Amygdala (tissue), 56 donors: ENCODE measurements at places on chromosomes 12 and 14.
A peak's percentile ranks its signal among the peaks of the same experiment; 100 is the strongest.

DNA sequence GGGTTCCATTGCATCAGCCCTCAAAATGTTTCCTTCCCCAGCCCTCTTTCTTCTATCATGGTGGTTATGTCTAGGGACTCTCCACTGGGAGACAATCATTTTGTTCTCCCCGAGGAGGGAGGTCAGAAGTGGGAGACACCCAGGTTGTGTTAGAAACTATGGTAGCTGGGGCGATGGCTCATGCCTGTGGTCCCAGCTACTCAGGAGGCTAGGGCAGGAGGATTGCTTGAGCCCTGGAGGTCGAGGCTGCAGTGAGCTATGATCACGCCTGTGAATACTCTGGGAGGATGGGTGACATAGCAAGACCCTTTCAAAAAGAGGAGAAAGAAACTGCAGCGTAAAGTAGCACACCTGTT is 13.0 kb upstream of the LRRC23 start:
- DNase-seq = no peak

DNA sequence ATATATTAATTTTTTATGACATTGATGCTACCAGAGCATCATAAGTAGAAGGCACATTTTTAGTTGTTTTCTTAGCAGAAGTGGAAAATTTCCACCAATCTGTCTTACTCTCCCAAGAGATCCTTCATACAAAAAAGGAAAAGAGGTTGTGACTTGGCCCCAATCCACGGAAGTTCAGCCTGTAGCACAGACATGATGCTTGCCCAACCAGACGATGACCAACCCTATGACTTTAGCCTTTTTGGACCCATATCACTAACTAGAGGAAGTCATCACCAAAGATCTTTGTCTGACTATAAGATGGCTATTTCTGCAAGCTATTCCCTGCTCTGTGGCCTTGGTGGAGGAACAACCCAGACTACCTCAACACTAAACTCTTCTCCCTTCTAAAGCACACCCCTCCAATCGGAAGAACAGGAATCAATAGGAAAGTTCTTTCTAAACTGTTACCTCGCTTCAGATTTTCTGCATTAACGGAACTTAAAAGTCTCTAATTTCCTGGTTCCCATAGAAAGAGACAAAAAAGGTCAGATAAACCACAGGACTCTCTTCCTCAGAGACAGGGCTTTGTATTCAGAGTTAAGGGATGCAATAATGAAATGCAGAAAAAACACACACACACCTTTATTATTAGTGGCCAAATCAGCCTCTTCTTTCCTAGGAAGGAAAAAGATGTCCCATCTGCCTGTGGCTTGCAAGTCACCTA is 4.1 kb upstream of the RHOJ start:
- DNase-seq = no peak

DNA sequence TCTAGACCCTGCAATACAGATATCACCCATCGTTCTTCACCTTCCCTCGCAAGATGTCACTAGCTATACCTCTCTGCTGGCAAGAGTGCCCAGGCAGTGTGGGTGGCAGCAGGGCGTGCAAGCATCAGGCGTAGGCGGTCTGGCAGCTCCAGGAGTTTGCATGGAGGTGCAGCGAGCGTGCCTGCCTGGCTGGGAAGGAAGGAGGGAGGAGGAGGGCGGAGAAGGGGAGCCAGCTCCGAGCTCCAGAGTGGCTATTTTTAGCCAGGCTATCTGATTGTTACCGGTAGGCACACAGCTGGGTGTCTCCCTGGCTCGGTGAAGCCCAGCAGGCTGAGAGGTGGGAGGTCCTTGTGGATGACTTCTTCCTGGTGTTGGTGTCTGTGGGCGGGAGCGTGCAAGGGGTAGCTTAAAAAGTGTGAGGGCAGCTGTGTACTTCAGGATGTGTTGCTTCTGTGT is 6.2 kb downstream of the FOXJ2 start:
- DNase-seq = peak; percentile 10

DNA sequence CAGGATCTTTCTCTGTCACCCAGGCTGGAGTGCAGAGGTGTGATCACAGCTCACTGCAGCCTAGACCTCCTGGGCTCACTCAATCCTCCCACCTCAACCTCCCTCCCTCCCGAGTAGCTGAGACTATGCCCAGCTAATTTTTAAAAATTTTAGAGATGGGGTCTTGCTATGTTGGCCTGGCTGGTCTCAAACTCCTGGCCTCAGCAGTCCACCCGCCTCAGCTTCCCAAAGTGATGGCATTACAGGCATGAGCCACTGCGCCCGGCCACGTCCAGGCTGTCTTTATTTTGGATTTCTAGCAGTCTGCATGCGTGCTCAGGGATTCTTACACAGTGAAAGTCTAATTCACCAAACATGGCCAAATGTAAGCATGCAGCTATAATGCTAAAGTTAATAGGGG is 17.8 kb downstream of the SLC8B1 start:
- DNase-seq = no peak

DNA sequence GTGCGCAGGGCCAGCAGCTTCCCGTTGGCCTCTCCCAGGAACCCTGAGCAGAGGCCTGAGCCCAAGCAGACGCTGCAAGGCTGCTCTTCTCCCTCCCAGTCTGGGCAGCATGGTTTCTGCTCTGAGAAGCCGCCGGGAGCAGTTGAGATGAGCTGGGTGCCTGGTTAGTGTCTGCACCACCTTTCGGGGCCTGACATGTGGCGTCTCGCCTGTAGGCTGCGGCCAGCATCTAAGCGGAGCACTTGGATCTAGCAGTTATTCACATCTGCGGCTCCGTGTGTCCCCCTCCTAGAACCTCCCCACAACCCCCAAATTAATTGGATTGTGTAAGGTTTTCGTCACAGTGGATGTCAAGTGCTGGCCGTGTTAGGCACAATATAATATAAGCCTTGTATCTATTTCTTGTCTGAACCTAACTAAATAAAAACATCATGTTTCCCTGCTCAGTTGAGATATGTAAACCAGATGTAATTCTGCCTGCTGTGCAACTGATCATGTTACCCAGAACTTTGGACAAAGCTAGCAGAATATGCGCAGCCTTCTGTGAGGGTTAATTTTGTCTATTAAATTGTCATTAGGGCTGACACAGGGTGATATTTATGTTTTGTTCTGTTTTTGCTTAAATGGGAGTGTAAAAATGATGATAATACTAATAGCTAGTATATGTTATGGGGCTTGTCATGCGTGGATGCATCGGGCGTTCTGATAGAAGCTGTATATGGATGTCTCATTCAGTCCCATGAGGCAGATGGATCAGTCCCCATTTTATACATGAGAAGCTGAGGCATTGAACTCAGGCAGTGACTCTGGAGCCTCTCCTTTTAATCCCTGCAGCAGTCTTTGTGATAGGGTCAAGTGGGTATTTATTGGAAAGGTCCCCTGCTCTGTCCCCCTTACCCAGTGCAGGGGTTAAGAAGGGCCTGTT is 45.8 kb downstream of the ELK3 start:
- no peak for DNase-seq

DNA sequence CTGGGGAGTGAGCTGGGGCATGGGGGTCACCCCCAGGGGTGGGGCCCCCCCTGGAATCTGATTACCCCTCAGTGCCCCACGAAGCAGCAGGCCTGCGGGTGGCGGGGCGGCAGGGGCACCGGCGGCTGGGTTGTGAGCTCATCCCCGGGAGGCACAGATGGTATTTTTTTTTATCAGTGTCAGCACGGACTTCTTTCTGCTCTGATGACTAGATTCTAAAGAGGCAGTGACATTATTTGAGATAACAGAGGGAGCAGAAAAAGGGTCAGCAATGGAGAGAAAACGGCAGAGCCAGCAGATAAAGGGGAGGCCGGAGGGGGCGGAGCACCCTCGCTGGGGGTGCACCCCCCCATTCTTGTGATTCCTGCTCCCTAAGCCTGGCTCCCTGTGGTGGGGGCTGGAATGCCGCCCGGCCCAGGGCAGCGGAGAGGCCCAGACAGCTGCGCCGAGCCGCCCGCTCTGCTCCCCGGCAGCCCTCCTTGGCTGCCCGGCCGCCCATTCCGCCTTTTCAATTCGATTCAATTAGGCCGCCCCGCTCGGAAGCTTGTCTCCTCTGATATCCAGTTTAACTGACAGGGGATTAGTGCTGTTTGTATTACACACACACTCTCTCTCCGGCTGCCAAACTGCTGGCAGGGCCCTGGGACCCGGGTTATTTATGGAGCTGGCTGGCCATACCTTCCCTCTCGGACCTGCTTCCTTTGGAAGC is 32.9 kb downstream of the MVK start:
- DNase-seq = peak; percentile 62

DNA sequence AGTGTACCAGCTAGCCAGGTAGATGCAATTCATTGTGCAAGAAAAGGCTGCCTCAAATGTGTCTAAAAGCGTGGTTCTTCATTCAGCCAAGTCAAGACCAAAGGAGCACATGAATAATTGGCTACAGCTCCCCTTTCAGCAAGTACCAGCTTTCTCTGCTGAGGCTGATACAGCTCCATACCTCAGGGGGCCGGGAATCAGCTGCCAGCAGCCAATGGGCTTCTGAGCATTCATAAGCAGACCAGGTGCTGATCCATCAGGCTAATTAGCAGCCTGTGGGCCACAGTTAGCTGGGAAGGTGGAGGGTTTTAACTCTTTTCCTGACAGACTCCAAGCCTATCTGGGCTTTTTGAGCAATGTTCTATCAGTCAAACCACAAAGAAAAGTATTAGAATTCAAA is 264.7 kb downstream of the APAF1 start:
- no peak for DNase-seq

- DNase-seq = no peak
These were observed 39.9 kb downstream of the NINJ2 start for GRCh38 chr12:623172-623864.

DNA sequence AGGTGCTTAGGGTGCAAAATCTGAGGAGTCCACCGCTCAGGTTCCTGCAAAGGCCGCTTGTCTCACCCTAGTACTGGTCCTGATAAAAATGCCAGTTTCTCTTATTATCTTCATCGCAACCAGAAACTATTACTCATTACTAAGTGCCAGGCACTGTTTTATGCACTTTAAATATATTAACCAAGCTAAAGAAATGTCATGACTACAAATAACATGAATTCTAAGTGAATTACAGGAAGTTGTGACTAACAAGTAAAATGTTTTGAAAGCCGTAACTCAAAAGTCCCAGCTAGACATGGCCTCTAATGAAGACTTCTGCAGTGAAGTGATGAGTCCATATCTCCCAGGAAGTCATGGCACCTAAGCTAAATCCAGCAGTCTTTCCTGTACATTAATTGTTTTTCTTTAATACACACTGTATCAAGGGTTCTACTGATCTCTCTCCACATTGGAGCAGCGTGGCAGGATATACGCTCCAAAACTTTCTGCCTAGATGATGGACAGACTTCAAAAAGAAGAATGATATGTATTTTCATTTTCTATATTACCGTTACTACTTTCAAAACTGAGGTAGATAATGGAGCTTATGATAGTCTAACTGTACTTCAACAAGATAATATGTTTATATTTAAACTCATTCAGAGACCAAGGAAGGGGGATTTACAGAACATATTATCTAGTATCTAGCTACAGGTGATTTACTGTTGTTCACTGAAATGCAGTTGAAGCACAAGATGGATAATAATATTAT is 117.3 kb upstream of the ARID2 start:
- DNase-seq = no peak

- no peak for DNase-seq
These were observed 13.0 kb upstream of the RIOX1 start for GRCh38 chr14:73477618-73478266.

GRCh38 chr12:121255433-121255832 is 41.1 kb downstream of the CAMKK2 start:
- no peak for DNase-seq

DNA sequence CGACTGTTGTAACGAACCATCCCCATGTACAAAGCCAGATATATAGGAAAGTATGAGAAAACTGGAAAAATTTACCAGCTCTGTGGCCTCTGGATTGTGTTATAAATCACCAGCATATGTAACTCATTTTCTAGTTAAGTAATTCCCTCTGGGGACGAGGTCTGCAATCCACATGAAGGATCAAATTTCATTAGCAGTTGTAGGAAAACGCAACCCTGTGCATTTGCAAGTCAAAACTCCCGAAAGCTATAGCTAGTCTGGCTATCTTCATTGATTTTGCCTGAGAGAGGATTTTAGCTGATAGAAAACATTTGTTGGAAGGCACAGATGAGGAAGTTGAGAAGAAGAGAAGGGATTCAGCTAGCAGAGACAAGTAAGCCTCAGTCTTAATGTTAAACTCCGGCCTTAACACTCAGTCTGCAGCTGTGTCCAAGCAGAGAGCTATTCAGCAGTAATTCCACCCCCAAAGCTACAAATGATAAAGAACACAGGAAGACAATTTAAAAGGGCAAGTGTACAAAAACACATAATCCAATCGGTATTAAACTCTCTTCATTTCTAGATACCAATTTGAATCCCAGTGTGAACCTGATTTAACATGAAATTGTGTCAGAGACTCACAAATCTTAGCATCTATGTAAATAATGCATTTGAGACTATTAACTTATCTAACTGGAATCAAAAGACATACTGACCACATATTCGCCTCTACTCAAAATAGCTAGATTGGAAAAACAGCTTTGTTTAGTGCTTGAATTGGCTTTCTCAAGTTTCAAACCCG is 54.2 kb upstream of the CERS5 start:
- DNase-seq = no peak

GRCh38 chr12:22956690-22957089 is 331.7 kb downstream of the ETNK1 start:
- DNase-seq = no peak

DNA sequence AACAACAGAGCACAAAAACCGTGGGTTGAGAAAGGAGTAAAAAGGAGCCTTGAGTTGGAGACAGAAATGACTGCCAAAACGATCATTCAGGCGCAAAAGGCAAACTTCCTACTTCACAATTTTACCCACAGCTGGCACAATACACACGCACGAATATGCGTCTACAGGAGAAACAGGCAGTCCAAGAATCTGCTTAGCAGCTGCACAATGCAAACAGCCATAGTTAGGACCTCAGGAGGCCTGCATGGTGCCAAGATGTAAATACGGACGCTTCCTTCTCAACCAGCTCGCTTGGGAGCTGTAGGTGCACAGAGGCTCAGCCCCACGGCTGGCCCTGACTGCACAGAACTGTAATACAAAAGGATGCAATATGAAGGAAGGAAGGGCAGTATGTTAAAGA is 250.1 kb upstream of the CAND1 start:
- DNase-seq = no peak

- DNase-seq = no peak
These were observed 1057.8 kb downstream of the FSCB start for GRCh38 chr14:43449291-43449690.

DNA sequence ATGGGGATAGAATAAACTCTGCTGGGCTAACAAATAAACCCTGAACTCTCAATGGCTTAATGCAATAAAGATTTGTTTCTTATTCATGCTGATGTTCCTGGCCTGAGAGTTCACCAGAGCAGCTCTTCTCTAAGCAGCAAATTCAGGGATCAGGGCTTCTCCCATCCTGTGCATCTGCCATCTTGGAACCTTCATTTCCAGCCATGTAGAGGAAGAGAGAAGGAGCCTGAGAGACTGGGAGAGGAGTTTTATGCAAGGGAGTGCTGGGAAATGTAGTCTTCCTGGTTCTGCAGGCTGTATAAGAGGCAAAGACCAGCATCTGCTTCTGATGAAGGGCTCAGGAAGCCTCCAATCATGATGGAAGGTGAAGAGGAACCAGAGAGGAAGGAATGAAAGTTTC is 20.6 kb upstream of the APOLD1 start:
- DNase-seq = no peak

GRCh38 chr12:40261937-40262336 is 37.1 kb downstream of the LRRK2 start:
- DNase-seq = no peak

GRCh38 chr14:103730490-103731035 is 15.0 kb downstream of the ZFYVE21 start:
- no peak for DNase-seq

GRCh38 chr12:53938326-53939140 is at the start of gene HOXC13:
HOXC13 (plus strand) TSS chr12:53938831; CDS start chr12:53938907, 76 bp downstream.
- DNase-seq = no peak

- no peak for DNase-seq
These were observed 39.3 kb upstream of the DLK1 start for GRCh38 chr14:100687386-100687785.

GRCh38 chr12:58159941-58160340 is 218.6 kb downstream of the ATP23 start:
- no peak for DNase-seq
